ENCODE measurements at places on chromosomes 1 and 21.

GRCh38 chr1:2203671-2204414, 9.3 kb upstream of the FAAP20 start:
- DNase-seq: no peak

- no peak for DNase-seq
Measured at GRCh38 chr1:210089855-210090254, 142.7 kb upstream of the SERTAD4 start.

GRCh38 chr1:223500560-223501425, 107.6 kb downstream of the CCDC185 start:
- no peak for DNase-seq

DNA sequence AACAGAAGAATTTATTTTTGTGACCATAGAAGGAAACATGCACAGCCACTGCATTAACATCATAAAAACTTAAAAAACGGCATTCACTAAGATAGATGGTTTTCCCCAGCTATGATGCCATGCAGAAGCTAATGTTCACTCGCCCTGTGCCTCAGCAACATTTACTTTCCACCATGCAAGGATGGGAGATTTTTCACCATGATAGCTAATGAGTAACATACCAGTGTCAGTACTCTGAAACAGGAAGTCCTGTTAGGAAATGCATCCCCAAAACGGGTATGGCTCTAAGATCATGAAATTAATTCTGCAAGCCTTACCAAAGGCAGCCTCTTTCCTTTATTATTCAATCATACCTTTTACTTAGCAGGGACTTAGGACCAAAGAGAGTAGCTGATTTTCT, 17.5 kb upstream of the VAMP3 start:
- DNase-seq: no peak

DNA sequence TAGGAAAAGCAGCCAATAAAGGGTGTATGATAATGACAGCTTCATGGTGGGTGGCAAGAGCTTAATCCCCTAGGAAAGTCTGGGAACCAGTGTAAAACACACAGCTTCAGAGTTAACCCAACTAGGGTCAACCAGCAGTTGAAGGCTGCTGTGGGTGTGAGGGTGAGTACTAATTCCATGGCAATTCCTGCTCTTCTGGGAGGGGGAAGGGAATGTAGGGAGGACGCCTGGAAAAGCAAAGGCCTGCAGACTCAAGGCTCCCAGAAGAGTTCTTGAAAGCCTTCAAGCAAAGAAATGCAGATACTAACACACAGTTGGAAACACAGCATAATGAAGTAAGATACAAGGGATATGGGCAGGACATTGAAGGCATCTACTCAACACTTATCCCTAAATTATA, 28.1 kb downstream of the TTLL7 start:
- no peak for DNase-seq

- no peak for DNase-seq
Measured at GRCh38 chr1:225941187-225941941, at the start of gene LEFTY2. Gene LEFTY2 (minus strand): TSS chr1:225941220. CDS start chr1:225941140, 80 bp downstream.

DNA sequence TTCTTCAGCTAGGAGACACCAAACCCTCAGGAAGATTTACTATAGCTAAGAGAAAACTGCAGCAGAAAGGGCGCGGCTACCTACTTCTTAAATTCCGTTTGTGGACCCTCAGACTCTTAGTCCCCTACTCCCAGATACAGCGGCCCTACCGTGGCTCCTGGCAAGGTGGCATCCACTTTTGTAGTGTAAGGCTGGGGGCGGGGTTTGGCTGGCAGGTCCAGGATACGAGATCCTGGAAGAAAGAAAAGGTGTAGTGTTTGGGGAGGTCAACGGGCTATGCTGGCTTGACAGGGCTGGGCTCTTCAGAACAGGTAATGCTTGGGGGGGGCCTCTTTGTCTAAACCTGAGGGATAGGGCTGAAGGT, 280 bp downstream of the CREB3L4 start:
- no peak for DNase-seq

DNA sequence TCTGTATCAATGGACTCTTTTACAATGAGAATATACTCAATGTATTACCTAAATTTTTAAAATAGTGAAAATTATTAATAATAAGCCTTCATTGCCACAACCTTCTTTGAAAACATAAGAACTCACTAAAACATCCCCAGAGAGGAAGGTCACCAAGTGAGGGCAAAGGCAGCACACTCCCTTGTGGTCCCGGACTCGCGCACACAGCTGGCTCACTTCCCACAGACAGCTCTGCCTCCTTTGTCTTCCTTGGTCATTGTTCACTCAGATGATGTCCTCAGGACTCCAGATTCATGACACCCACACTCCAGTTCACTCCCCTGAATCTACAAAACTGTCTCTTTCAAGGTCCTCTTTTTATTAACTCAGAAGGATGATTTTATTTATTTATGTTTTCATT, 19.2 kb upstream of the UBR4 start:
- no peak for DNase-seq

- no peak for DNase-seq
Measured at GRCh38 chr1:10186331-10187025, 23.9 kb upstream of the KIF1B start.

GRCh38 chr1:54575605-54576290, 27.7 kb downstream of the ACOT11 start:
- DNase-seq: no peak

DNA sequence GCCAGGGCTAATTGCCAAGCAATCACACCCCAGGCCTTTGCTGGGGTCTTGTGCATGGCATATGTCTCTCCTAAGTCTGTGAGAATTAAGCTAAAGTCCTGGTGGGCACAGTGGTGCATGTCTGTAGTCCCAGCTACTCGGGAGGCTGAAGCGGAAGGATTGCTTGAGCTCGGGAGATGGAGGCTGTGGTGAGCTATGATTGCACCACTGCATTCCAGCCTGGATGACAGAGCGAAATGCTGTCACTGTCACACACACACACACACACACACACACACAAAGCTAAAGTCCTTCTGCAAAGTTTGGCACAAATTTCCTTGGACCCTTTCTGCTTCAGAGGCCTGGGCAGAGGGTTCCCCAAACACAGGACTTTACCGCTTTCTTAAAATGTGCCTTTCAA, 31.3 kb upstream of the DNAJC11 start:
- no peak for DNase-seq

- DNase-seq: no peak
Measured at GRCh38 chr1:111804776-111805175, 49.1 kb downstream of the DDX20 start.

- no peak for DNase-seq
Measured at GRCh38 chr21:27298465-27298864, 331.6 kb upstream of the ADAMTS5 start.

GRCh38 chr1:201153474-201154388, 543 bp downstream of the TMEM9 start:
- DNase-seq: no peak

All from activated T-cell treated with anti-CD3 and anti-CD28 coated beads for 24 hours (primary cell).